Occipital lobe (tissue), 3 donors: ENCODE measurements at places on chromosomes 12 and 14.

DNA sequence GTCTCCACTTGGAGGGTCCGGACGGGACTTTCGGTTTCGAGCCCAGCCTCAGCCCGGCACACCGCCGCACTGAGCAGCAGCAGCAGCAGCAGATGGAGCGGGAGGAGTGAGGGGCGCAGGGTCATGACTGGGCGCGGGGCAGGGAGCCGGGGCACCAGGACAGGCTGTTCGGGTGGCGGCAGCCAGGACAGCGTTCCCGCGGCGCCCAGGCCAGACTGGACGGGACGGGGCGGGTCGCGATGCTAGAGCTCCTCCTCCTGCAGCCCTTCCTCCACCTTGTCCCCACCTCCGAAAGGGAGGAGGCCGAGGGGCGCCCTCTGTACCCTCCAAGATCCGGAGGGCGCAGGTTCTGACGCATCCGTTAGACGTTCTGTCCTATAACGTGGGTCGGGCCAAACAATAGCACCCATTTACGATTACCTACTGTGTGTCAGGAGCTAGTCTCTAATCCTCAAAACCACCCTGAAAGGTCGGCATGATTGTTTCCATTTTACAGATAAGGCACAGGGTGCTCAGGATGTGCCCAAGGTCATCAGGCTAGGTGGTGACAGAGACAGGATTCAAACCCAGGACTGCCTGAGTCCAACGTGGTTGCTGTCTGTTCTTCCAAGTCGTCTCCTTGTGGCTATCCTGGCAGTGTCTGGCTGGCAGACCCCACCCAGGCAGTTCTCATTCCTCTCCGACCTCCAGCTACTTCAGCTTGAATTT is at the start of gene FKBP11:
Gene FKBP11 (minus strand): TSS at position 189 of the 708 bp plus-strand sequence. CDS start 64 bp downstream, at position 125.
- DNase-seq: no peak

- no peak for DNase-seq
Measured at GRCh38 chr12:94643606-94644005, 6.8 kb downstream of the TMCC3 start.

- DNase-seq: no peak
Measured at GRCh38 chr12:18363321-18363720, 102.0 kb downstream of the PIK3C2G start.

GRCh38 chr12:68958322-68958721 is 25.4 kb upstream of the CPM start:
- DNase-seq: no peak

DNA sequence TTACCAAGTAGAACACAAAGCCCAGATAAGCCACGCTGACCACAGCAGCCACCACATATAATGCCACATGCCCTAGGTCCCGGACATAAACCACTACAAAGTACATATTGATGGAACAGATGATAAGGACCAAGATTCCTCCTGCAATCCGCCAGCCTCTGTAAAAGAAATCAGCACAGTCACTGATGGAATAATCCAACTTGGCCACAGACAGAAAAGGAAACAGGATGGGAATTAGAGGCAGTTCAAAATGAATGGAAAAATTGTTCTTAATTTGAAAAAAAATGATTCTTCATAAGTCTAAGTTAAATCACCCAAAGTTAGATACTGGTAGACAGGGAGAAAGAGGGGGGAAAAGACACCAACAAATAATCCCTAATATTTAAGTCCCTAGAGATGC is 35.4 kb downstream of the SLC11A2 start:
- no peak for DNase-seq

GRCh38 chr12:19518209-19518608 is 78.9 kb downstream of the AEBP2 start:
- DNase-seq: no peak

DNA sequence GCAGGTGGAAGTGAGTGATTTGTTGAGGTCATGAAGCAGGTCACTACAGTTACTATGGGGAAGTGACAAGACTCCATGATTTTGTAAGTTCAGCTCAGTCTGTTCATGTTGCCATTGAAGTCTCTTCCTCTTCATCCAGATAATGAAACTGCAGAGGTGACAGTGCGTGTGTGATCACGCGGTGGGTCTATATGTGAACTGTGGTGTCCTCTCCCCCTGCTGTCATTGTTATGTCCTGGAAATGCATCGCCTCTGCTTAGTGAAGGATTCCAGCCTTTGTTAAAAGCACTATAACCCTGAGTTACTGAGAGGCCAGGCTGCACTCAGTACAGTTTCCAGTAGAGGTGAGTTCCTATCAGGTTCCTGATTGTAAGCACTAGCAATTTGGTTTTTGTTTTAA is 216.2 kb upstream of the RMST start:
- no peak for DNase-seq

- DNase-seq: no peak
Measured at GRCh38 chr12:48979602-48980388, 1.7 kb downstream of the WNT1 start.

DNA sequence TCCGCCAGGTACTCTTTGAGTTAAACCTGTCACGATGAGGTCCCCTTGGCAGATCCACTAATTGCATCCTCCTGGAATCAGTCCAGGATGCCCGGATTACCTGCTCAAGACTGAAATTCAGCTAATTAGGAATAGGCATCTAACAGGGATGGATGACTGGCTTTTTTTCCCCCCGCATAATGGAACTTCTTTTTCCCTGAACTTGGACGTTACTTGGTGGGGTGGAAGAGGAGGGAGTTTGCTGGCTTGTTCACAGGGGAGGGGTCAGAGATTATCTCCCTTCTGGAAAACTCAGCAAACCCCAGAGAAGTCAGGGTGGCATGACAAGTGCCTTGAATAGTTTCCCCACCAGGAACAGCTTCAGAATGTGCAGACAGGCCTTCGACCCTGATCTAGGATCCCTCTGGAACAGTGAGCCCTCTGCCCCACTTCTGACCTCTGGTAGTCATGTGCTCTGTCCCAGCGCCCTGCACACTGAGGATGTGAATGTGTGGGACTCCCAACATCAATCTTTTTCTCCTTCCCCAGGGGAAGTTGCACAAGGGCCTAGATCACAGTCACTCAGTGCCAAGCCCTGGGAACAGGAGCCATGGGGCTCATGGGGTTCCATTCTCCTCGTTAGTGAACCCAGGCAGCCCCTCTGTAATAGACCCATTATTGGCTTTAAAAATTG is 142.5 kb downstream of the SMOC1 start:
- DNase-seq: no peak

GRCh38 chr12:41520869-41521268 is 332.7 kb downstream of the PDZRN4 start:
- DNase-seq: no peak
